ENCODE measurements at places on chromosomes 2 and 18. TPM values are rescaled to one million over a fixed set of nuclear protein-coding genes. Genes with fewer than 3 reads are reported as not detected.
A peak's percentile ranks its signal among the peaks of the same experiment; 100 is the strongest.

- DNase-seq = no peak
These were observed 246.4 kb downstream of the VAPA start for GRCh38 chr18:10160251-10160650.

BMP10 gene
- total RNA-seq = not detected

UGT1A4 gene
- 1.8 TPM for total RNA-seq

DNA sequence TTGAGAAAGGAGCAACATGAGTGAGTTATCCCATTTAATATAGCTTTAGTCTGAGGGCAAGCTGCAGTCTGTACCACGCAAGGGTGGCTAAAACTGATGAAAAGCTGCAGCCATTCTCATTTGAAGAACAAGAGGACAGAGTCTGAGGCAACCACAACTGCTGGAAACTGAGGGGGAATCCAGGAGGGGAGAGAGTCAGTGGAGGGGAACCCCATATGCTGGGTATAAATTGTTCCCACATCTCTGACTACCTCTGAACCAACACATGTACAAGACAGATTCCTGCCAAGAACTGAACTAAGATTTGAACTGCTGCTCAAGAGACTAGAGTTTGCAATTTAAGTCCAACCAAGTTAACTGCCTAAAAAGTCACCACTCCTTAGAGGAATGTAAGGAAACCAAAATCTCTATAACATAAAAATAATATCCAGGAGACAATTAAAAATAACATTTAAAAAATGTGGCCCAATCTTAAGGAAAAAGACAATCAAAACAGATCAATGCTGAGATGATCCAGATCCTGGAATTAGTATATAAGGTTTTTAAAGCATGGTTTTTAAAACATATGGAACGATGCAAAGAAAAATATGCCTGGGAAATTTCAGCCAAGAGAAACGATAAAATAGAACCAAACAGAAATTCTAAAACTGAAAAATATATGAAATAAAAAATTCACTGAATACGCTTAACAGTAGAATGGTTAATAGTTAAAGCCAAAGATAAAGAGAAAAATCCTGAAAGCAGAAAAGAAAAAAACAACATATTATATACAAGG is 11.2 kb downstream of the CWC22 start:
- DNase-seq = no peak

WBP1 gene
- total RNA-seq = 48.3 TPM

GRCh38 chr2:215848698-215849097 is 164.7 kb downstream of the MREG start:
- no peak for DNase-seq

SKOR2 gene
- total RNA-seq = not detected

ACAA2 gene
- 276 TPM for total RNA-seq

GRCh38 chr18:6273423-6273822 is 141.3 kb downstream of the L3MBTL4 start:
- no peak for DNase-seq

DNA sequence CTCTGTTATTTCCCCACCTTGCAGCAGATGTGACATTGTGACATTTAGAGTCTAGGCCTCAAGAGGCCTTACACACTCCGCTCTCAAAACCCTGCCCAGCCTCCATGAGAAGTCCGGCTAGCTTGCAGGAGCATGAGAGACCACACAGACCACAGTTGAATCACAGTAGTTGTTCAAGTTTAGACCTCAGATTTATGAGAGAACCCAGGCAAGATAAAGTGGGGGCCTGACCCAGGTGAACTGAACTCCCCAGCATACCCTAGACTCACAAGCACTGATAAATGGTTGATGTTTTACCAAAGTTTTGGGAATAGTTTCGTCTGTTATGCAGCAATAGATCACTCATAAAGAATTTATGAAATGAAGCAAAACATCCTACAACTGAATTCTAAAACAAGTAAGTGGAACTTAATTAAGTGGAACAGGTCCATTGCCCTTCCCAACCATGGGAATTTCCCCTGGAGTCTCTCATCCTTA is 4.7 kb upstream of the STAT1 start:
- DNase-seq = no peak

DNA sequence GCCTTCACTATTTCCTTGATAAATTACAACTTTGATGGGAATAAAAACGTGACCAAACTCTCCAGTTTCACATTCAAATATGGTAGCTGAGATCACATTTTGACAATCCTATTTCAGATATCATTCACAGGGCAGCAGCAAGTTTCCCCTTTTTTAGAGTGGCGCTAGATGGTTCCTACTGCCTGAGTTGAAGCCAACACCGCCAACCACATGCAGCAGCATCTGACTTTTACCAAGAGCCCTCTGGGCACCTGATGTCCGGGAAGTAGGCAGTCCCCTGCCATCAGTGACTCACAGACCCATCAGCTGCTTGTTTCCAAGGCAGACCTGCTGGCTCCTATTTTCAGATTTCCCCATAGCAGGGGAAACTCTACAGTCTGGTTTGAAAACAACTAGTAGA is 4.0 kb upstream of the MREG start:
- no peak for DNase-seq

FAM110C gene
- 24.6 TPM for total RNA-seq

FER1L5 gene
- not detected for total RNA-seq

DNA sequence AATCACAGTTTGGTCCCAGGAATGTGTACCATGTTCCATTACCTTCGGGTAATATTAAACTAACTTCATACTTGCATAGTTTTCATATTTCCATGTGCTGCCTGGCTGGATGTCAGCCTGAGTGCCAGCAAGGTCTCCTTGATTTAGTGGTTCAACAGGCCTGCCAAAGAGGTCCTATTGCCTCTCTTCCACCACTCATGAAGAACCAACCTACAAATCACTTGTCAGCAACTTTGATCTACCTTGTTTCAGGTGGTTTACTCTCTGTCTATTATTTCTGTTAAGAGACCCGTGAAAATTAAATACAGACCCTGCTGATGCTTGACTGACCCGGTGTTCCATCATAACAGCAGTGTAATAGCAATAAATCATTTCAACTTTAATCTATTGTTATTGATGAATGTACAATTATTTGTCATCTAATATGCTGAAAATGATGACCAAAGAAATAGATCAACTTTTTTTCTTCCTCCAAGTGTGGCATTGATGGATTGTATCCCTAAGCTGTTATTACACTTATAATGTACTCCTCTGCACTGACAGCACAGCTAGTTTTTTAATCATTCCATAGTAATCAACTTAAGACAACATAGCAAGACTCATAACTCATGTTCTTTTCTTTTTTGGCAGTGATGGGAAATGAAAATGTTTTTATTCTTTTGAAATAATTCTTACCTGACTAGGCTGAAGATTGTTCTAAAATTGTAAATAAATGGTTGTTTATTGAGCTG is 1220.2 kb upstream of the ACVR2A start:
- no peak for DNase-seq

DNA sequence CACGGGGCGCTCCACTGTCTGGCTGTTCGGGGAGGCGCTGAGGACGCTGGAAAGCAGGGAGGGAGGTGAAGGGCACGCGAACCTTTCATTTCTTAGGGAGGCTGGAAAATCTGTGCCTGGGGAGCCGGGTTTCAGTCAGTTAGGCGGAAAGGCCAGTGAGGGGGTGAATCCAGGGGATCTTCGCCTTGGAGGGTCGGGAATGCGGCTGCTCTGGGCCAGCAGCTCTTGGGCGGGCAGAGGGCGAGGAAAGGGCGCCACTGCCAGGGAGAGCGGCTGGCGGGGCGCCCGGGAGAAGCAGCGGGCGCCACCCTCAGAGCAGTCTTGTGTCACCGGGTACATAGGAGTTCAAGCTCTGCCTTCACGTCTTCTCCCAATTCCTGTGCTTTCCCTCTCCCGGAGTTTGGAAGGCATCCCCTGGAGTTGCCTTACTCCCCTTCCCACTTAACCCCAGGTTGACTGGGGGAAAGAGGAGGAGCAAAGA is 1.4 kb downstream of the CCDC85A start:
- peak; percentile 37 for DNase-seq

ERFE gene
- total RNA-seq = 0.50 TPM

- DNase-seq = no peak
These were observed 15.3 kb downstream of the ACAA2 start for GRCh38 chr18:49798001-49798400.

DNA sequence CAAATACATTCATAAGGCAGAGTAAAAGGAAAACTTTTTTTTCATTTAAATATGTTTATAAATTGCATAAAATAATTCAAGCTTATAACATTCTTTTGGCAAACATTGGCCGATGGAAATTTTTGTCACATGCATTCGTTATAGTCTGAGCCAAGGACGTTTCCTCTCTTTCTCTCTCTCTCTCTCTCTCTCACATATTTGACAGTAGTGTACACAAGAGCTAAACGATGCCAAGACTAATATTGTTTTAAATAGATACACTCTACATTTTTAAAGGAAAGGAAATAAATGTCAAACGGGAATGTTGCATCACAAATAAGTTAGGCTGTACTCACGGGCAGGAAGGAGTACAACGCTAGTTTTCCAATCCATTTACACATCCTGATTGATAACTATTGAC is 251.1 kb upstream of the SMIM21 start:
- no peak for DNase-seq

RTN4 gene
- total RNA-seq = 280 TPM

GRCh38 chr2:66127656-66128055 is 307.3 kb upstream of the MEIS1 start:
- DNase-seq = no peak

DNA sequence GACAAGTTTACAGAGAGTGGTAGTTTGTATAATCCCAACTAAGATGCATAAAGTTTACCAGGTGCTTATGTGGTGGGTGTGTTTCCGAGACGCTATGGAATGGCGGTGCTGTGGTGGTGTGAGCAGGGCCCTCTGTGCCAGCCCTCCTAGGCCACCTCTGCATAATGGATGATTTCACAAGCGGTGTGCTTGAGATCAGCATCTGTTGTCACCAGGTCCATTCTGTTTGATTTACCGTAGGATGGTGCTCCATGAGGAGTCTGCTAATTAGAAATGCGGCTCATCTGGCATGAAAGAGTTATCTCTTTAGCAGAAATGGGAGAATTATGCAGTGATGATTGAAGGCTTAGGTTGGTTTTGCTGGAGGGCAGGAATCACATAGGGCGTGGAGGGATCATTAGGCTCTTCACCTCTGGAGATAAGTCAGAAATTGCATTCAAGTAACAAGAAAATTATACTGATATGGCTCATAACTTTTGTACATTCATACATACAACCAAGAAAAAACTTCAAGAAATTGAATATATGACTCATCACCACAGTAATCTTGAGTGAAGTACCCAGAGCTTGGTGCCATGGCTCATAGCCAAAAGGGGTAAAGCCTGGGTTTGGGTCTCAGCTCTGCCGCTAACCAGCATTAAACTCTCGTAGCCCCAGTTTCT is 41.4 kb downstream of the CRIM1 start:
- DNase-seq = no peak
